ENCODE measurements at places on chromosomes 7 and 10.
A peak's percentile ranks its signal among the peaks of the same experiment; 100 is the strongest.

GRCh38 chr10:125165584-125166573, 5.5 kb upstream of the CTBP2 start:
- DNase-seq = no peak

GRCh38 chr7:158282461-158283001, 305.1 kb downstream of the PTPRN2 start:
- DNase-seq = no peak

DNA sequence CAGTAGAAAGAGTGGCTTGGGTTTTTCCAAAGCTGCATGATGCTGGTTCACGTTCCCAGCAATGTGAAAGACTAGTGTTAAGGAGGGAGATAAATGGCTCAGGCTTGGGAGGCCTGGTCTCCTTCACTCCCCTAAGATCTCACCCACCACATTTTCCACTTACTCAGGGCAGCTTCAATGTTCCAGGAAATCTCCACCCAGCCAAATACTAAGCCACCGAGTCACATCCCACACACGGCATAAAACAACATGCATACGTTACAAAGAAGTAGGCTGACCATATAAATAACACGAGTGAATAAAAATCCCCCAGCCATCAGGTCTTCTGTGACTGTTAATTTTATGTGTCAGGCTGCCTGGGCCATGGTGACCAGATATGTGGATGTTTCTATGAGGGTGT, 303.5 kb downstream of the SFMBT2 start:
- no peak for DNase-seq

- DNase-seq = no peak
Observed at GRCh38 chr7:112868609-112869008, 78.4 kb upstream of the TMEM168 start.

DNA sequence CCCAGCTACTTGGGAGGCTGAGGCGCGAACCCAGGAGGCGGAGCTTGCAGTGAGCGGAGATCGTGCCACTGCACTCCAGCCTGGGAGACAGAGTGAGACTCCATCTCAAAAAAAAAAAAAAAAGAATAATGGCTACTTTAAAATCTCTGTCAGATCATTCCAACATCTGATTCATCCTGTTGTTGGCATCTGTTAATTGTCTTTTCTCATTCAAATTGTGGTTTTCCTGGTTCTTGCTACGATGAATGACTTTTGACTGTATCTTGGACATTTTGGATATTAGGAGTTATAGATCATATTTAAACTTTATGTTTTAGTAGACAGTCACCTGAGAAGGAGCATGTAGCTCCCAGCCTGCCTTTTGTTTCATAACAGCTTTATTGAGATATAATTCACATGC, 8.5 kb downstream of the TPST1 start:
- DNase-seq = no peak

DNA sequence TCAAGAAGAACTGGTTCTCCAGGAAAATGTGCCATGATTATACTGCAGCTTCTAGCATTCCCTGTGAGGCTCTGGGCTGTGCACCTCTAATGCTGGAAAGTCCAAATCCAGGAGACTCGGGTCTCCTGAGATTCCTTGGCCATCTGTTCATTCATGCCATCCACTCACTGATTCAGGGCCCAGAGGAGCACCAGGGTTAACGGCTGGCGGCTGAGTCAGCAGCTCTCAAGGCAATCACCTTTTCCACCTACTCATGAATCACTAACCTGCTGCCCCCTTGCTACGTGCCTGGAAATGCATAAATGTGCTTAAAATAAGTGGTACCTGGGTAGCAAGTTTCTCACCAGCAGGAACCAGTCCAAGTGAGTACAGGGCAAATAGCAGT, 132.7 kb downstream of the KCNMA1 start:
- no peak for DNase-seq

- DNase-seq = no peak
Observed at GRCh38 chr7:14846405-14846804, 56.1 kb downstream of the DGKB start.

DNA sequence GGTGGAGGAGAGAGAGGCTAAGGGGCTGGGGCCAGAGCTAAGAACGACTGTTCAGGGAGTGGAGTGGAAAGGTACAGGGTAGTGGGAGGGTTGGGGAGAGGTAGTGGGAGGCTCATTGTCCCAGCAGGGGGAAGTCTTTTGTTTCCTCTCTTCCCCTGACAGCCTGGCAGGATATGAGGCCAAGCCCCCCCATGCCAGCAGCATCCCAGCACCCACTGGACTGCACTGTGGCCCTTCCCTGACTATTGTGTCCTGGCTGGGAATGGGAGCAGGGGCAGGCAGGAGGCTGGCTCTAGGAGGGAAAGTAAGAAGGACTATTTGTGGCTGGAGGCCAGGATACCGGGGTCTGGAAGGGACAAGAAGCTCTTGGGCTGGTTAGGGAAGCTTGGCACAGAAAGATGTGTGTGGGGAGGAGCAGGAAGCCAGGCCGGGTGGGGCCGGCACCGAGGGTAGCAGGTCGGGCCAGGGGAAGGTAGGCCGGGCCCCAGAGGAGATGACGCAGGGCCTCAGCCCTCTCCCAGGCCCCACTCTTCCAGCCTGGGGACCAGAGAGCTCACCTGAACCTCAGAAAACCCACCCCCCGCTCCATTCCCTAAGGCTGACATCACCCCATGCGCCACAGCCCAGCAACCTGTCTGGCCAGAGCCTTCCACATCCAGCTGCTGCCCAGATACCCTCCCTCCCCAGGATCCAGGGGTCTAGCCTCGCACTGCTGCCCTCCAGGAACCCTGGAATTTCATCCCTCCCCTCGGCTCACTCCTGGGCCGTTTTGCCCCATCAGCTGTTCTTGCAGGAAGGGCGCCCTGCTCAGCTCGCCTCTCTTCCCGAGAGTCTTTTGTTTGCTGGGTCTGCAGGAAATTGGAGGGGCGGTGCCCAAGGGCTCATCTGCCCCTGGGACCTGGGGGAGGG, 8.8 kb upstream of the EPHB4 start:
- DNase-seq = no peak

DNA sequence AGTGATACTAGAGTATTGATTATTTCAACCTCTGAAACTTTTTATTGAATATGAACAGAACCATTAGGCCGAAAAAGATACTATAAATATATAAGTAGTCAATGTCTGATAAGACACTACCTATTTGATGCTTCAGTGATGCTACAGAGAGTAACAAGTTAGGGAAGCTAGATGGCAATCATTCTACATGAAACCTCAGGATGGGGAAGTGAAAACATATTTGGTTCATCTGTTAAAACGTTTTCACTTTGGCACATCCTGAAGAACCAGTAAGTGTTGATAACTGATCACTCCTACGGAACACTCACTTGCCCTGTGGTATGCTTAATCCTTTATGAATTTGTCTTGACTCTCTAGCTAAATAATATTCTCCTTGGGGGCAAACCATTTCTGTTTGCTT, 1064.9 kb downstream of the NXPH1 start:
- DNase-seq = no peak

- no peak for DNase-seq
Observed at GRCh38 chr7:115471891-115472290, 550.0 kb downstream of the MDFIC start.

DNA sequence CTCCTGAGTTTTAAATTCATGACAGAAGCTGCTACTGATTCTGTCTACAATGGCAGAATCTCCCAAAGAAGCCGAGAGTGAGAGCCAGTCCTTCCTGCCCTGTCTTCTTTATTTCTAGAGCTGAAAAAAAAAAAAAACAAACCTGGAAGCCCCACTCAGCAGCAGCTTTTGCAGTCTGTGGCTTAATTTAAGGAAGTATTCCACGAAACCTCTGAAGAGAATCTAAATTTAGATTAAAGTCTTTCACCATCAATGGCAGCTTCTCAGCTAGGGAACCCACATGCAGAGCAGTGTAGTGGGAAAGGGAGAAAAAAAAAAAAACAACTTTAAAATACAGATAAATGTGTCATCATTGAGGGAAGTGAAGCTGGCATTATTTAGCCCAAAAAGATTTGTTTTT, 23.4 kb downstream of the SMURF1 start:
- no peak for DNase-seq

DNA sequence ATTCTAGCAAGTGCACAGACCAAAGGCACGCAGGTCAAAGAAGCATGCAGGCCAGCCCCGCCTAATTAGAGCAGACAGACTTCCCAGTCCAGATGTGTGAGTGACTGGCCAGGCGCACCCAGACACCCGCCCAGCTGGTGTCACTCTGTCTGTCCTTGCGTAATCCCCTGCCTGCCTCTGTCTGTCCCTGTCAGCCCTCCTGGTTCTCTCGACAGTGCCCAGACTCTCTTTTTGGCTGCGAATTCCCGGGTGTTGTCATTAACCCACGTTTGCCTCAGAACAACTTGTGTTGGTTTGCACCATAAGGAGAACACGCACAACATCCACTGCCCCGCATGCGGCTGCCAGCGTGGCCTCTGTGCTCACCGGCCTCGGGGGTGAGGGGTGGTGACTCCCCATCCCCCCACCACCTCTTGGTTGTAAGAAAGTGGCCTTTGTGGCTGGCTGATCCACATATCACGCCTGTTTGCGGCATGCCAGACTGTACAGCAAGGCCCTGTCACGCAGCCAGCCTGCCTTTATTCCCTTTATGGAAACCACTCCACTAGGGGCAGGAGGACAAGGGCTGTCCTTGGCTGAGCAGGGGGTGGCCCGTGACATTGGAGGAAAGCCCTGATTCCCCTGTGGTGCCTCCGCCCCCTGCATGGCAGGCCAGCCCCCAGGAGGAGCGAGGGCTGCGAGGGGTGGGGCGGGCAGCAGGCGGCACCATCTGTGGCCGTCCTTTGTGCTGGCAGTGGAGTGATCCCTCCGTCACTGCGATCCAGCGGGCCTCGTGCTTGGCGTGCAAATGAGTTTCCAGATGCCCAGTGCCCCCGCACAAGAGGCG, 72.8 kb upstream of the PPIF start:
- DNase-seq = peak; percentile 96

- no peak for DNase-seq
Observed at GRCh38 chr7:136585954-136586670, 282.3 kb upstream of the CHRM2 start.

- no peak for DNase-seq
Observed at GRCh38 chr7:41975849-41976248, 261.2 kb downstream of the GLI3 start.

GRCh38 chr7:155491812-155492211, 33.9 kb downstream of the EN2 start:
- no peak for DNase-seq

GRCh38 chr10:107280293-107280692, 115.8 kb upstream of the SORCS1 start:
- DNase-seq = no peak

DNA sequence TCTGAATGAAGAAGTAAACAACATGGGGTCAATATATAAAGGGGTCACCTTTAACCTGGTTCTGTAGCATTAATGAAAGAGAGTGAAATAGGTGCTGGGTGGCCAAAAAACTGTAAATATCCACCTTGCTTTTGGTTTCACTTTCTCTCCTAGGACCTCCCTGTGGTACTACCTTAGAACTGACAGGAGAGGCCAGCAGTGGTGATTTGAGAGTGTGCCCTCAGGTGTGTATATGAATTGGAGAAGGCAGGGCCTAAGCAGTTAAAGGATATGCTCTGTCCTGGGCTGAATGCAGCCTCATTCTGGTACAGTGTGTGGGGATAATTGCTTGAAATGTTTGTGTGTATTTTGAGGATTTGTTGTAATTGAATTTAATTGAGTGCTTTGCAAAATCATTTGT, 62.0 kb downstream of the BBS9 start:
- no peak for DNase-seq

- DNase-seq = no peak
Observed at GRCh38 chr7:15626041-15626440, 60.4 kb downstream of the MEOX2 start.

DNA sequence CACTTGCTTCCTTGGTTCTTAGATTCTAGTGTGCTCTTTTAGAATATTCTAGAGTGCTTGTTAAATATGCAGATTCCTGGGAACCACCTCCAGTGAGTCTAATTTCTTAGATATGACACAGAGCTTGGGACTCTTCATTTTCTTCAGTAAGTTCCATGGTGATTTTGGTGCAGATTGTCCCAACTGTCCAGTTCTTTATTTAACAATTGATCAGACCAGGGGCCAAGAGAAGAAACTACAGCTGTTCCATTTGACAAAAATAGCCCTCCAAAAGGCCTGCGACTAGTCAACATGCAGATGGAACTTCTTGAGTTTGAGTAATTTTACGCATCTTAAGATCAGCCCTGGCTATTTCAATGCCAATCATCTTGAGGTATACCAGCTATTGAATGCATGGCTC, 760.7 kb downstream of the LRMDA start:
- DNase-seq = no peak

DNA sequence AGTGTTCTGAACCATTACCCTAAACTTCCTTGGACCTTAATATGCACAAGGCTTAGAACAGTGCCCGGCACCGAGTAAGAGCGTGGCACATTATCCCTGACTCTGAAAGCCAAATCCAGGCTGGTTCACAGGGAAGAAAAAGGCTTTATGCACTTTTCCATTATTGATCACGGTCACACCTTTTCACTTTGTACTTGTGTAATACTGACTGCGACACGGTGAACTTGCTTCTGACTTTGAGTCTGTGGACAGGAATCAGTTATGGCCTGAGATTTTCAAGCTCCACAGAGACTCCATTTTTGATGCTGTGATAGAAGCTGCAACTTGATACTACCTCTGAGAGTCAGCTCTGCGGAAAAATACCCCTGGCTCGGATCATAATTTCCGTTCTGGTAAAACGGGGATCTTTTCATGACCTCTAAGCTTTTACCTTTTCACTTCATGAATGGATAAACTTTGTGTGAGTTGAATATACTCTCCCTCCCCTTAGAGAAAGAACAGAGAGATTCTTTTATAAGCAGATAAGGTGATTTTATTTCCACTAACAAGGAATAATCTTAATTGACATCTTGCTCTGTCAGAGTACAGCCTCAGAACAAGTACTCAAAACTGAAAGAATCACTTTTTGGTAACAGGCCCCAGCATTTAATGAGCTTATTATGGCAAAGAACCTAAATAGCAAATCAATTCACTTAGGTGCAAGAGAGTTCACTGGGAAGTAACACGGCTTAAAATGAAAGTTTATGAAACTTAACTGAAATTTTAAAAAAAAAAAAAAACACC, 88.8 kb downstream of the ELMO1 start:
- no peak for DNase-seq

DNA sequence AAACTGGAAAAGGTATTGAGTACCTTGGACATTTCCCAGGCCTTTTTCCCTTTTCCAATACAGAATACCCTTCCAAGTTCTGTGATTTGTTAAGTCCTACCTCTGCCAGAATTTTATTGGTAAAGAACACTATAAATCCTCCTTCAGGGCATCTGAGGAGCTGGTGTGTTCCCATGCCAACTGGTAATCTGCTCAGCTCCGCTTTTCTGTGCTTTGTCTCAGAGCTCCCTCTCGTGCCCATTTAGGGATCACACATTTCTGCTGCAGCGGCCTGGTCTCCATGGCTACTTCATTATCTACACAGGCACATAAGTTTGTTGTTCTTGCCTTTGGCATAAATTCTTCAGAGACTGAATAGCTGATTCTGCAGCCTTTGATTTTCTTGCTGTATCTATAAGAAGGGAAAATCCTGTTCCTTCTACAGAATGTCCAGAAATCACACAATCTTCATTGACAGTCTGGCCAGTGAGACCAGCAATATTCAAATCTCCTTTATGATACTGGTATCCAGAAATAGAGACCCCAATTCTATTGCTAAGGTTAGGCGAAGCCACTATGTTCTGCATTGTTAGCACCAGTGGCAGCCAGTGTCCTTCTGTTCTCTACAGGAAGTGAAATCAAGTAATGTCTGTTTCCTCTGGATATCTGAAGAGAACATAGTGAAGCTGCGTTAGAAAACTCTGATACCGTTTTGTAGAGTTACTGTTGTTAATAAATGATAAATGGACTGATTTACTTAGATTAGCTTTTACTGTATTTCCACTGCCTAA, 51.9 kb downstream of the DENND11 start:
- DNase-seq = peak; percentile 57

- DNase-seq = no peak
Observed at GRCh38 chr7:38863601-38864291, 45.2 kb downstream of the VPS41 start.

GRCh38 chr7:129801882-129802281, 150.9 kb downstream of the UBE2H start:
- no peak for DNase-seq

Data from amygdala (tissue), 56 donors.